ENCODE measurements at places on chromosomes 5 and 9.

- no peak for DNase-seq
Measured at GRCh38 chr5:71829206-71829605, 110.1 kb downstream of the CARTPT start.

DNA sequence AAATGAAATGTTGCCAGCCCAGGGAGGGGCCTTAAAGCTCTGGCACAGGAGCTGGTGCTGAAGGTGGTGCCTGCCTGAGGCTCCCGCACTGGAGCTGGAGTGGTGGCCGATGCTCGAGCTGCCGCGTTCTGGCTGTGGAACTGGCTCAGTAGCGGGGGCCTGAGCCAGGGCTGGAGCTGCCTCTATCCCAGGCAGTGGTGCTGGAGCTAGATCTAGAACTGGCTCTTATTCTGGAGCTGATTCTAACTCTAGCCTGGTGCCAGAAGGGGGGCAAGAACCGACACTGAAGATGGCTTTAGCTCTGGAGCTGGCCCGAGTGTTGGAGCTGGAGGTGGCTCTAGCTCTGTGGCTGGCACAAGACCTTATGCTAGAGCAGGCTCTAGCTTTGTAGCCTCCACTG lies 19.2 kb downstream of the OBP2B start:
- DNase-seq: no peak

DNA sequence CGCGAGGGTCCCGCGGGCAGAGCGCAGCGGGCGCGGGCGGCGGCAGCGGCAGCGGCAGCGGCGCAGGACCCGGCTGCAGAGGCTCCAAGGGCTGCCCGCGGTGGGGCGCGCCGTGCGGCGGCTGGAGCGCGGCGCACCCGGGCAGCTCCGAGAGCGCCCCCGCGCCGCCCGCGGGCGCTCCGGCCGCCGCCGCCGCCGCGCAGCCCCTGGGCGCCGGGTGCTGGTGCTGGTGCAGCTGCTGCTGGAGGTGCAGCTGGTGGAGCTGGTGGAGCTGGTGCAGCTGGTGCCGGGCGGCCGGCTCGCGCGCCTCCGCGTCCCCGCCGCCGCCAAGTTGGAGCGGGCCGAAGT lies 644 bp downstream of the IER5L start:
- no peak for DNase-seq

GRCh38 chr5:36389245-36389644 lies 87.5 kb upstream of the RANBP3L start:
- DNase-seq: no peak

- DNase-seq: no peak
Measured at GRCh38 chr5:176730815-176731475, 79.4 kb upstream of the UNC5A start.

DNA sequence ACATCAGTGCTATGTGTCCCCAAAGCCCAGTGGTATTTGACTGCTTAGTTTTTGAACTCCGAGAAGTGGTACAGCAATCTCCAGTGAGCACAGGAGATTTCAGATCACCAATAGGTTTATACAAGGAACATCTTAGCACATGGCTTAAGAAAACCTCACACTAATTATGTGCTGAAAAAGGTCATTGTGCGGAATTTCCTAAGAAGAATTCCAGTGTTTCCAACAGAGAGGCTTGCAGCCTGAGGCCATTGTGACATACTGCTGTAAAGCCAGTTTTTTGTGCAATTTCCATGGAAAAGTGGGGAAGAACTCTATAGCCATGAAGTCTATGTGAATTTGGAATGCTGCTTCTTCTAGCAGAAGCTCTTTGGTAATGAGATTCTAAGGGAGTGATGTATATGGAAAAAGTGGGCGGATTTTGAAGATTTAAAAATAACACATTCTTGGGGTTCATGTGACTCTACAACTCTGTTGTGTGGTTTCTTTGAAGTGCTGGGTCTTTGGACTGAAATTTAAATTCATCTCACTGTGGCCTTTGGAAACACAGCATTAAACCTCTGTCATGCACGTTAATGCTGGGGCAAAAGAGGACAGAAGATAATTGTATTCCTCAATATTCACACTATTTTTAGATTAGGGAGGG lies 110.5 kb upstream of the CD180 start:
- no peak for DNase-seq

- no peak for DNase-seq
Measured at GRCh38 chr5:160833806-160834205, 18.2 kb downstream of the ATP10B start.

Data from fibroblast of skin of left biceps (primary cell).